ENCODE measurements at places on chromosomes 12 and 14.

- DNase-seq, result no peak
Observed at GRCh38 chr12:108253540-108253939, 85.6 kb downstream of the CMKLR1 start.

DNA sequence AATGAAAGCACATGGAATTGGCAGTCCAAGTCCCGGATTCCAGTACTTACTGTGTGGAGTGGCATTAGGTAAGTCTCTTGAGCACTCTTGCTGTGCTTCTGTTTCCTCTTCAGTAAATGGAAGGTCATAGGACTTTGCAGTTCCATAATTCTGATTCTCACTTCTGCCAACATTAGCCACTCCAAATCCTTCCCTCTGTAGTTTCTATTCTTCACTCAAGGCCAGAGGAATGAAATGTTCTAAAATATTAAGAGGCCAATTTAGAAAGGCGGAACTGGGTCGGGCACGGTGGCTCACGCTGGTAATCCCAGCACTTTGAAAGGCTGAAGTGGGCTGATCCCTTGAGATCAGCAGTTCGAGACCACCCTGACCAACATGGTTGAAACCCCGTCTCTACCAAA, 19.8 kb upstream of the SLC5A8 start:
- DNase-seq, result no peak

GRCh38 chr12:93102744-93103143, 173.6 kb upstream of the EEA1 start:
- DNase-seq, result no peak

- DNase-seq, result no peak
Observed at GRCh38 chr12:57934819-57935218, 6.5 kb upstream of the ATP23 start.

- no peak for DNase-seq
Observed at GRCh38 chr14:105761842-105762241, 235.5 kb downstream of the TMEM121 start.

GRCh38 chr12:119807380-119807779, 69.7 kb downstream of the CIT start:
- no peak for DNase-seq

DNA sequence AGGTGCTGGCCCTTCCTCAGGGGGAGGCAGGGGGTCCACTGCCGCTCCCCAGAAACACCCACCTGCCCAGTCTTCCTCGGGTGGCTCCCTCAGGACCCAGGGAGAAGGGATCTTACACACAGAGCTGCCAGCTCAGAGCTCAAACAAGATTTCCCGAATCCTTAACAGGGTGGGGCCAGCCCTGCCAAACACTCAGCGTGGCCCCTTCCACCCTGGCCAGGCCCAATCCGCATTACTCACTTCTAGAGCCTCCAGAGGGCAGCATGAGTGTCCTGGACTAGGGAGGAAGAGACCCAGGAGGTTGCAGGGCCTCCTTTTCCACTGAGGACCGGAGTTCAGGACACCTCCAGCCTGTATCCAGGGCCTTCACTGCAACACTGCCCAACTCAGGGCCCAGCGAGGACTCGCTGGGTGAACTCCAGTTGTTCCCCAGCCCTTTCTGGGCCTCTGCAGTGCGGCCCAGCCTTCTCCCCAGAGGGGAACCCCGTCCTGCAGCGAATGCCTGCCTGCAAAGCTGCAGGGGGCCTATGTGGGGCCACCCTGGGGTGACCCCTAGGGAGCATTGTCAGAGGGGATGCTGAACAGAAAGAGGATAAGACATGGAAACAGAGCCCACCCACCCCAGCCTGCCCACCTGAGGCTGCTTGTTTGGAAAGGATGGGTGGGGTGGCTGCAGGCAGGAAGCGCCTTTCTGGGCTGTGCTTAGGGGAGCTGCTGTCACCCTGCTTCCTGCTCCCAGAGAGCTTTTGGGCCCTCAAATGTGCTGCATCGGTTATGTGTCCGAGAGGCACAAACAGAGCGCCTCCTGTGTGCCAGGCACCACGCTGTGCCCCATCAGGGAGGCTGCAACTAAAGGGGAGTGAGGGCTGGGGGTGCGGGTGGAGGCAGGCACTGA, 43.8 kb downstream of the CCNK start:
- peak; percentile 60 for DNase-seq

- DNase-seq, result no peak
Observed at GRCh38 chr12:67852701-67853100, 136.5 kb upstream of the IFNG-AS1 start.

DNA sequence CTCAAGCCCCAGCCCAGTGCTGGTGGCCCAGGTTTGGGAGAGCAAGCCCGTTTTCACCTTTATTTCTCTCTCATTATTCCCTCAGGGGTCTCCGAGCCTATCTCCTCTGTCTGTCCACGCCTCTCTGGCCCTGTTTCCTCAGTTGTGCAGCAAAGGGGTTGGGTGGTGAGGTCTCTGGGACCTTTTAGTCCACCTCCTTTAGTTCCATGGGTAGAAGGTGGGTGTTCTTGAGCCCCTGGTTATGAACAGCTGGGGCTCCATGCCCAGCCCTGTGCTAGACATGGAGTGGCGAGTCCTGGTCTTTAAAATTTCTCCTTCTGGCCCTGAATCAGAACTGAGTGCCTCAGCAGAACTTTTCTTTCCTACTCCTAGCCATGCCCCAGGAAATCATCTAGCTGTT, 1.3 kb upstream of the NGB start:
- no peak for DNase-seq

DNA sequence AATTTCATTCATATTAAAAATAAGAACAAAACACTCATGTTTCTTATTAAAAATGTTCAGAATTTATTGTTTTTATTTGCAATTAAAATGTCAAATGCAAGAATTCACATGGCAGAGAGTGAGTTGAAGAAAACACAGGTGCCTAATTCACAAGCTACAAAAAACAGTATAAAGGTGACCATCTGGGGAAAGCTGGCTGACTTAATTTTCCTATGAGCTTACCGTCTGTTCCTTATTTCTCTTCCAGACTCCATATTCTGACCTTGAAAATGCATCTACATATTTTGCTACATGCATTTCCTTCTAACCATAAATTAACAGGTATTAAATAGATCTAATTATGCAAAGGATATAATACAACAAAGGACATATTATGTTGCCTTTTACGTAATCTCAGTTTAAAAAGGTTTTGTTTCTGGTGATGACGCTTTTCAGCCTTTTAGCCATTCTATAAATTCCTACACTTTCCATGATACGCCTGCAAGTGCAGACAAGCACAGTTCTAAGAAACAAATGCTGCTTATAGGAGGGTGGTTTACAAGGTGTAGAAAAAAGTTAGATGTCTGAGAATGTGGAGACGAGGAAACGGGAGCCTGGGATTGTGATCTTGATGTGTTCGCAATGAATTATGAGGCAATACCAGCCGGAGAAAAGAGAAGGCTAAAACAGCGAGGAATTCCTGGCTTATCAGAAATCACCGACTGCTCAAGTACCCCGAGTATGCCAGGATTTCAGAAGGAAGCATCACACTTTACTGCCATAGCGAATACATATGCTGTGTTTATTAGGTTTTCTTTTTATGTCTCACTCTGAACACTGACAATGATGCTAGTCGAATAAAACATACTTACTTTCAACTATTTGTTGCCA, 24.6 kb downstream of the LIN7A start:
- DNase-seq, result no peak

DNA sequence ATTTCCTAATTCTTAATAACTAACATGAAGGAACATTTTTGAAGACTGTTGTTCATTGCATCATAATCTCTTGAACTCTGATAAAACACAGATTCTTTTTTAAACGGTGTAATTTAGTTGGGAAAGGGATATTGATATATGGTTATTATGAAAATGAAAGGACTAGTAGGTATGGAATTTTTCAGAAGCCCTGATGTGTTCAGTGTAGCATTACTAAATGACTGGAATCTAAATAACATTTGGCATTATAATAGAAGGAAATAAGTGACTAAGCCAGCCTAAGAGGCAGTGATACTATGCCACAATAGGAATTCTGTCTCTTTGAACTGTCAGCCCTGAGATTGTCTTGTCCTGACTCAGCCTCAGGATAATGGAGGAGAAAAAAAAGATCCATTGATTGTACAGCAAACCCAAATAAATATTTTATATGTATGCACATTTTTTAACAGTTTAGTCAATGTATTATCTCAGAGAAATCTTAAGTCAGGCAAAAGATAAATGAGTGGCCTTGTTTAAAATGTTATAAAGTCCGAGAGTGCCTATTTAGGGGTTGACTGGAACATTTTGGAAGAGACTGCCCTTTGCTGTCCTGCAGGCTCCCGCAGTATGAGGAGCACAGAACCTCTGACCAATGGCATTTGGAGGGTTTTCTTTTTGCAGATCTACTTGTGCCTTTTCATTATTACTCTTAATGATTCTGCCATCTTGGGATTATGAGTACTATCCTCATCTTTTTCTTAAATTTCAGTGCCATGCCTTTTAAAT, 271.2 kb downstream of the EGLN3 start:
- no peak for DNase-seq

GRCh38 chr12:7129287-7129871, 690 bp upstream of the RBP5 start:
- DNase-seq, result no peak

- peak; percentile 87 for DNase-seq
Observed at GRCh38 chr12:123533672-123534643, at the start of gene RILPL1. TSS of gene RILPL1 (minus strand) at chr12:123533719. CDS start at chr12:123533482, 237 bp downstream.

DNA sequence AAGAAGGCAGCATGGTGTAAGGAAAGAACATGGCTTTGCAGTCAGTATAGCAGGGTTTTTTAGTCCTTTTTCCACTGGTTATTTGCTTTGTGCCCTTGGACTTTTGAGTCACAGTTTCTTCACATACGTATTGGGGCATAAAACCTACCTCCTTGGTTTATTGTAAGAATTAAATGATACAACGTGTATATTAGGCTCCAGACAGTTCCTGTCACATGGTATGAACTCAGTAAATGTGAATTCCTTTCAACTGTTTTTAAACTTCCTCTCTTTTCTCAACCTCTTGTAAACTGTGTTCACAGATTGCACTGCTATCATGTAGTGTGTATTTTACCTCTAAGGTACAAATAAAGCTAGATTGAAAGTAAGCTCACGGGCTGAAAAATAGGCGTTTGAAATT, 29.5 kb downstream of the MSRB3 start:
- DNase-seq, result no peak

DNA sequence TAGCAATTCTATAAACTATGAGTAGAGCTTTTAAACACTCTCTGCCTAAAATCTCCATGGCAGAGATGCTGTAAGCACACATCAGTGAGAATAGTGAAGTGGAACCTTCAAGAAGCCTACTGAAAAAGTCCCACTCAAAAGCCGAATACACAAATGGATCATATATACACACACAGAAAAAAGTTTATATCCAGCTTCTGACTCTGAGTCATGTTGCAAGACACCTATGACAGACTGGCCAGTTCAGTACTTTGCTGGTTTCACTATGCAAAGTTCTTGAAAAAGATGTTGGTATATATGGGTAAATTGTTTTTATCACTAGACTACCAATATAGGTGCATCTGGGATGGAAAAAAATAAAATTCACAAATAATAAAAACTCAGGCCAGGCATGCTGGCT, 126.1 kb downstream of the KCNK10 start:
- DNase-seq, result no peak

DNA sequence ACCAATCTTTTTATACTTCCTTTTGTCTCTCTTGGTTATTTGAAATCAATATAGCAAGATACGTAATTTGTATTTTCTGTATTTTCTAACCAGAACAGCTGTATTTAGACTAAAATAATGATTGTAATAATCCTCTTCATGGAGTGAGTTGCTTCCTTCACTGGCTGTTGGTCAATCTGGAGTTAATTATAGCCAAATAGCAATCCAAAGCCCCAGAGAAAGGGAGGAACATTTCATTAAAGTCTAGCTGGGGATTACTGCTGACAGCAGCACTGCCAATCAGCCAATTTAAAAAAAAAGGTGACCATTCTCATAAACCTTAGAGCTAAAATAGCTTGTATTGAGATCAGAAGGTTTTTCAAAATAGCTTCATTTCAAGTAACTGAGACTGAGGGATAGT, 118.0 kb downstream of the TRHDE start:
- no peak for DNase-seq

DNA sequence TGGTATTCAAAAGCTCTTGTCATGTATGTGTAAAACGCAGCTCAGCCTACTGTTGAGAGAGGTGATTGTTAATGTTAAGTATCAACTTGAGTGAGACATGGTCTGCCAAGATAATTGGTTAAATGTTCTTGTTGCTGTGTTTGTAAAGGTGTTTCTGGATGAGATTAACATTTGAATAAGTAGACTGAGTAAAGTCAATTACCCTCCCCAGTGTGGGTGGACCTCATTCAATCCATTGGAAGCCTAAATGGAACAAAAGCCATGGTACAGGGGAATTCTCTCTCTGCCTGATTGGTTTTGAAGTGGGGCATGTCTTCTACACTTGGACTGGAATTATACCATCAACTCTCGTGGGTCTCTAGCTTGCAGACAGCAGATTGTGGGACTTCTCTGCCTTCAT, 63.8 kb upstream of the RERGL start:
- no peak for DNase-seq

GRCh38 chr12:94146166-94146936, 2.0 kb upstream of the PLXNC1 start:
- no peak for DNase-seq

- no peak for DNase-seq
Observed at GRCh38 chr12:106580671-106581508, 1.9 kb upstream of the RFX4 start.

GRCh38 chr14:55028066-55028465, 1.0 kb downstream of the SOCS4 start:
- DNase-seq, result no peak

GRCh38 chr12:105547786-105548185, 217.3 kb downstream of the C12orf75 start:
- no peak for DNase-seq

- no peak for DNase-seq
Observed at GRCh38 chr12:54355104-54355815, 9.0 kb downstream of the GPR84 start.

GRCh38 chr14:75770635-75771034, 109.6 kb downstream of the TTLL5 start:
- DNase-seq, result no peak
